Stimulated activated CD4-positive, alpha-beta T cell treated with anti-CD3 and anti-CD28 coated beads, Interleukin-15, amount 100 ng/mL, for 48 hours (primary cell): ENCODE measurements at places on chromosomes 6 and 20.

DNA sequence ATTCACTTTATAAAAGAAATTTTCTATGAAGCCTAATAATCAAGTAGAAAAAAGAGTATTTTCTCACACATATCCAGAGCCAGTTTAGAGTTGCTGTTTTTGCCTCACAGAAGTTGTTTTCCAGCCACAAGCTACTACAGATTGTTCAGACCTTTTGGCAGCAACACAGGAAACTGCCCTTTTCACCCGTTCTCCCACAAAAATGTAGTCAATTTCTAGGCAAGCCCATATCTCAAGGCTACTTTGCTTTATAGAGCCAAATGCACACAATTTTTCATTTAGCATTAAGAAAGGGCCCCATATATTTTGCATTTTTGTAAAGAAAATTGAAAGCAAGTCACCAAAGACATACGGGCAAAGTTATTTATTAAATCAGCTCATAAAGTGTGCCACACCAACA lies 49.5 kb downstream of the EPB41L2 start:
- DNase-seq = no peak

- DNase-seq = no peak
Observed at GRCh38 chr6:131136021-131136786, 937 bp downstream of the AKAP7 start.

DNA sequence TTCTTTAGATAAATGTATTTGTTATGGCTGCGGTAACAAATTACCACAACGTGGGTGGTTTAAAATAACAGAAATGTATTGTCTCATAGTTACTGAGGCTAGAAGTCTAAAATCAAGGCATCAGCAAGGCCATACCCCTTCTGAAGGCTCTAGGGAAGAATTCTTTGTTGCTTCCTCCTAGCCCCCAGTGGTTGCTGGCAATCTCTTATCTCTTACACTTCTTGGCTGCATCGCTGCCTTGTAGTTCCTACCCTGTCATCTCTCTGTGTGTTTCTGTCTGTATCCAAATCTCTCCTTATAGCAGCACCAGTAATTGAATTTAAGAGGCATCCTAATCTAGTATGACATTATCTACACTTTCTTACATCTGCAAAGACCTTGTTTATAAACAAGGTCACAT lies 534.7 kb downstream of the PHF3 start:
- no peak for DNase-seq

DNA sequence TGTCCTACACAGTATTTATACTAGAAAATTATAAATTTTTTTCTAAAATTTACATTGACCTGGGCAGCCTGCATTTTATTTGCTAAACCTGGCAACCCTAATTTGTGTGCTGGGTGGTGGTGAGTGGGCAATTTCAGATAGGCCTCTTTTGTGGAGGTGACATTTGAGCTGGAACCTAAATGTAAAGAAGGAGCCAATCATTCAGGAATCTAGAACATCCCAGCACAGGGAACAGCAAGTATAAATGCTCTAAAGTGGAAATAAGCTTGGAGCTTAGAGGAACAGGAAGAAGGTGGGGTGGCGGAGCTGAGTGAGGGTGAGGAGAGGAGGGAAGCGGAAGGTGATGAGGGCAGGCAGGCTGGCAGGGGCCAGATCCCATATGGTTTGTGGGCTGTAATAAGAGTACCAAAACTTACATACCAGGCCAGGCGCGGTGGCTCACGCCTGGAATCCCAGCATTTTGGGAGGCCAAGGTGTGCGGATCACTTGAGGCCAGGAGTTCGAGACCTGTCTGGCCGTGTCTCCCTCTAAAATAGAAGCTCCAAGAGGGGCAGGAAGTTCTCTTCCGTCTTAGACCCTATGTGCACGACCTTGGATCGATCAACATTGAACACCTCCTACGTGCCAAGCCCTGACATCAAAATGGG lies 549 bp upstream of the CSE1L start:
- DNase-seq = no peak

GRCh38 chr6:5638666-5639065 lies 368.1 kb downstream of the NRN1 start:
- no peak for DNase-seq

DNA sequence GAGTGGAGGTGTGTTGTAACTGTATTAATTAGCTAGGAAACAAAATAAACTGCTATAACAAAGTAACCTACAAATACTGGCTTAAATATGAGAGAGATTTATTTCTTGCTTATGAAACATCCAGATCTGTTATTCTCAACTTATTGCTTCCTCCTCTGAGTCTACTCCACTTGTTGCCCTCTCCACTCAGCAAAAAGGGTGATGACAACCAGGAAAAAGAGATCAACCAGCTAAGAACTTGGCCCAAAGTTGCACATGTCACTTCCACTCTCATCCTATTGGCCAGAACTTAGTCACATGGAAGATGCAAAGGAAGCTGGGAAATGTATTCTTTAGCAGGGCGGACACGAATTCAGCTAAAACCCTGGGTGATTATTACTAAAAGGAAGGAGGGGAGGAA lies 5.2 kb upstream of the TP53RK start:
- DNase-seq = no peak

- no peak for DNase-seq
Observed at GRCh38 chr6:118042855-118043254, 135.8 kb downstream of the SLC35F1 start.

GRCh38 chr6:42025845-42026243 lies 24.5 kb upstream of the TAF8 start:
- no peak for DNase-seq

- DNase-seq = no peak
Observed at GRCh38 chr20:47854687-47855212, 69.5 kb upstream of the SULF2 start.

GRCh38 chr6:90955246-90955645 lies 368.4 kb upstream of the MAP3K7 start:
- DNase-seq = no peak

DNA sequence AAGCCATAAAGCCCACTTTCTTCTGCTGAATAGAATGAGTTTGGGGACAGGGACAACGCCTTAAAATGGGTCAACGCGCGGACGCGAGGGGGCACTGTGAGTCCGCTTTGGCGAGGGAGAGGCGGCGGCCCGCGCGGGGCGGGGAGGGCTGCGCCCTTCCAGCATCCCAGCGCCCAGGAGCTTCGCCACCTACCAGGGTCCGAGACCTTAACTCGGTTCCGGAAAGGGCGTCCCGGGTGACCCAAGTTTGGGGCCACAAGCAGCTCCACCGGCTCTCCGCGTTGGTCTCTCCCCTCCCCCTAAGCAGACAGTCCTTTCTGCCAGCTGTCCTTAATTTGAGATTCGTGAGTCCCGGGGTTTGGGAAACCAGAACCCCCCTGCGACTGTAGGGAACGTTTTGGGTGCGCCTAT lies 1.8 kb upstream of the SAMD5 start:
- DNase-seq = peak; percentile 18

DNA sequence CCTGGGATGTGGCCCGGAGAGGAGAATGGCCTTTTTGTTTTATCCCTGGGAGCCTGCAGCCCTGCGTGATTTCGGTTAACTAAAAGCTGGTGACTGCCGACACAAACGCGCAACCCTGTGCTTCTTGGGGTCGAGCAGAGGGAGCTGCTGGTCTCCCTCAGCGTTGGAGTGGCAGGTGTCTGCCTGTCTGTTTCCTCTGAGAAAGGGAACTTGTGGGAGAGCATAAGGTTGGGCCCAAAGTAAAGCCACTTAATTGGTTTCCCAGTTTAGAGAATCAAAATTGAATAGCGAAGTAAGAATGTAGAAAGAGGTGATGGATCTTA lies 500 bp downstream of the LTV1 start:
- DNase-seq = no peak

GRCh38 chr6:131950767-131951575 lies at the start of gene CCN2:
Gene CCN2, minus strand, starts transcription at chr6:131951372. Its CDS starts 200 bp downstream, at chr6:131951172.
- no peak for DNase-seq

- DNase-seq = no peak
Observed at GRCh38 chr6:117538615-117539014, 56.1 kb downstream of the DCBLD1 start.

GRCh38 chr20:51631011-51631950 lies 88.8 kb upstream of the NFATC2 start:
- DNase-seq = no peak

- no peak for DNase-seq
Observed at GRCh38 chr6:39344821-39345280, 22.3 kb upstream of the KCNK16 start.

DNA sequence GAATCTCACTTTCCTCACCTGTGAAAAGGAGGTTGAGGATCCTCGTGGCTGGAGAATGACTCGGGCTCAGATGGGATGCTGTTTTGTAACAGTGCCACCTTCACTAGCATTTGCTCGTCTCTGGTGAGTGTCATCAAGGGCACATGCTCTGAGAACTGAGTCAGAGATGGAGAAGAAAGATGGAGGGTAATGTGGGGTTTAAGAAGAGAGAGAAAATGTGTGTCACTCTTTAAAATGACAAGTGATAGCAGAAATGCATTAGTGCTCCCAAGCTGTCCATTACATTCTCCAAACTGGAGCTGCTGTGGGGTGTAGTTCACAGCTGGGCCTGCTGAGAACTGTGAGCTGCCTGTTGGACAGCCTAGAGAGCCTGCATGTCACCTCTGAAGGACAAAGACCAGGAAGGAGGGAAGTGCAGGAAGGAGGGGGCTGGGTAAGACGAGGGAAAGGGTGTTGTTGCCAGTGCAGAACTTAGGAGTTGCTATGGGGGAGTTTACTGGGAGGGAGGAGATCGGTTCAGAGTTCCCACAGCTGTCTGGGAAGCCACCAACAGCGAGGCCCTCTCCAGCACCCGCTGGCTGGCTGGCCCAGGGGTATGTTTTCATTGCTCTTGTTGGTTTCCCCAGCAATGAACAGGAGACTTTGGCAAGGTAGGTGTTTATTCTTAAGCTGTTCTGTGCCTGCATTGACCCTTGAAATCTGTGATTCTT lies 19.8 kb downstream of the GMPR start:
- DNase-seq = no peak

DNA sequence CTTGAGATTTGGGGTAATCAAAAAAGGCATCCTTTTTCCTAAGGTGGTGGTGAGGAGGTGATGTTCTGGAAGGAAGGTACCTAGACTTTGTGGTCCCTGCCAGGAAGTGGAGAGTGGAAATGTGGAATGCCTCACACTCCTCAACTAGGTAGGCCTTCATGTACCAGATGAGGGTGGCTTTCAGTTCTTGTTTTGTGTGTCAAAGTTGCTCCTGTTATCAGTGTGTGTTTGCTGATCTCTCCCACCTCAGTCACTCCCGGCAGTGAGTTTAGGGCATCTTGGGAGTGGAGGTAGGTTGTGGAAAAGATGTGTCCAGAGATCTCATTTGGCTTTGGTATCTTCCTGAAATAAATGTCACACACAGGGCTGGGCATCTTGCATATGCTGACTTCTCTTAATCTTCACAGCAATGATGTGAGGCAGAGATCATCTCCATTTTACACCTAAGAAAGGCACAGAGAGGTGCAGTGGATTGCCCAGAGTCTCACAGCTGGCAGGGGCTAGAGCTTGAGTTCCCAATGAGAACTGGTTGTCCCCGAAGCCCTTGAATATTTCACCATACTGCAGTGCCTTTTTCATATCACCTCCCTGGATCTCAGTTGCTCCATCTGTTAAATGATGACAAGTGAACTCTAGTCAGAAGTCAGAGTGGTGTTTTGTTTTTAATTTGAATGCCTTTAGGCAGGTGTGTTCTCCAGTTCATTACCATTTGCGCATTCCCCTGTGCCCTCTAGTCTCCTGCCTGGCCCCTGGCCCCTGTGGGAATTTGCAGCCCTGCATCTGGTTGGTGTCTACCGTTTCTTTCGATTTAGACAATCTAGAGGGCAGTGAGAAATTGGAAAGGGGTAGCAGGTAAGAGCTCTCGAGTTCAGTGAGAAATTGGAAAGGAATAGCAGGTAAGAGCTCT lies 2.9 kb downstream of the PKIG start:
- no peak for DNase-seq

- no peak for DNase-seq
Observed at GRCh38 chr20:56395166-56395565, 2.7 kb downstream of the CSTF1 start.

DNA sequence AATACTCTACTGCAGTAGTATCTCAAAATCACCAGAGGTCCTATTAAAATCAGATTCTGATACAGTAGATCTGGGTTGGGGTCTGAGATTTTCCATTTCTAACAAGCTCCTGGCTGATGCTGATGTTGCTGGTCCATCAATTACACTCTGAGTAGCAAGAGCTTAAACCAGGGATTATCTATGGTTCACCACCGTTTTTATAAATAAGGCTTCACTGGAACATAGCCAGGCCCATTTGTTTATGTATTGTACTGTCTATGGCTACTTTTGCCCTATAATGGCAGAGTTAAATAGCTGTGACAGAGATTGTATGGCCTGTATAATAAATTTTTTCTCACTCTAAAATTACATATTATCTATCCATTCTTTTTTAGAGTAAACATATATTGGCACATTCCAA lies 53.0 kb downstream of the NUDT3 start:
- no peak for DNase-seq

DNA sequence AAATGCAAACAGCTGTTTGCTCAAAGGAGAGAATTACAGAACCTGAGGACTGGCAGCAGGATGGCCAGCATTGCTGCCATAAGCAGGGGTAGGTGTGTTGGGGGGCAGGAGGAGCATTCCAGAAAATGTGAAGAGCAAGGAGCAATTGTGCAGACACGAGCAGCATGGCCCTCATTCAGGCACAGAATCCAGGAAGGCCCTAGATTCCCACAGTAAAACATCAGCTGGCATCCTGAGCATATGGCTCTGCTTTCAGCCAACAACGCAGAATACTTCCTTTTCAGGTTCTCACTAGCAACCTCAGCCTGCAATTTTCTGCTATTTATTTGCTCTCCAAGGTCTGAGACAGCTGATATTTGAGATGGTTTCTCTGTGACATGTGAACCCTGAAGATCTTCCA lies 243.4 kb upstream of the POU3F2 start:
- DNase-seq = no peak

GRCh38 chr6:117483645-117484016 lies 1.2 kb downstream of the DCBLD1 start:
- DNase-seq = no peak
